ENCODE measurements at places on chromosomes 1 and 21. TPM values are rescaled to one million over a fixed set of nuclear protein-coding genes. Genes with fewer than 3 reads are reported as not detected.

- H3K36me3 ChIP-seq = no peaks in the 10 kb centered on the region
- H3K27me3 ChIP-seq = no peaks in the 10 kb centered on the region
- H3K27ac ChIP-seq = no peak overlapping the region
- H3K4me1 ChIP-seq = no peaks in the 10 kb centered on the region
- DNase-seq = no peak
- no peak overlapping the region for H3K4me3 ChIP-seq
These were observed 574.7 kb upstream of the PLXNA2 start for GRCh38 chr1:208818770-208819445.

GRCh38 chr21:16308269-16308668 is 578.5 kb downstream of the USP25 start:
- H3K36me3 ChIP-seq = no peaks in the 10 kb centered on the region
- no peaks in the 10 kb centered on the region for H3K27me3 ChIP-seq
- no peak for DNase-seq
- H3K4me3 ChIP-seq = no peak overlapping the region

The AKNAD1 gene
- total RNA-seq = not detected

The ATF3 gene
- 25.8 TPM for total RNA-seq

The CLDN19 gene
- not detected for total RNA-seq

The PGLYRP3 gene
- not detected for total RNA-seq

DNA sequence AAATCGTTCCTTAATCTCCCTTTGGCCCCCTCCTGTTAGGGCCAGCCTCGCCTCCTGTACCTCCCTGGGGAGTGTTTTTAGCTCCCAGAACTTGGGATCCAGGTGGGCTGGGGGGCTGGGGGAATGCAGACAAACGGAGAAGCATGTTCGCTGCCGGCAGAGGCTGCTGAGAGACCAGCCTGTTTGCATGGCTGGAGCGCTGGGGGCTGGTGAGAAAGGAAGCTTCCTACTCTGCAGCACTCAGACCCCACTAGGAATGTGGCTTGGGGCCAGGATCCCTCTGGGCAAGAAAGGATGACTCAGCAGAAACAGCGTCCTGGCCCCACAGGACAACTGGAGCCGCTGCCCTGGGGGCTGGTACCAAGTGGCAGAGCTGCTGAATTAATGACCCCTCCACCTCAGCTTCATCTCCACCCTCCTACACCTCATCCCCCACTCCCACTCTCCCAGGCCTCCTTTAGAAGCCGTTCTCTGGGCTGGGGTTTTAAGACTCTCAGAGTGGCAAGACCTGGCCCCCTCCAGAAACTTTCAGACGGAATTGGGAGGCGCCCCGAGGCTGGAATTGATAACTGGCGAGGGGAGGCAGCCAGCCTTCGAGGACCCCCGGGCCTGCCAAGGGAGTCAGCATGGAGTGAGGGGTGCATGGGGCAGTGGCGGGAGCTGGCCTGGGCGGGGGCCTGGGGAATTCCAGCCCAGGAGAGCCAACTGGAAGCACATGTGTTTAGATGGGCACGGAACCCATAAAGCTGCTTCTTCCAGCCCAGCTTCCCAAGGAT is 28.5 kb upstream of the EPS8L3 start:
- H3K4me1 ChIP-seq = no peaks in the 10 kb centered on the region
- peak; percentile 72 for DNase-seq
- H3K36me3 ChIP-seq = no peaks in the 10 kb centered on the region
- no peaks in the 10 kb centered on the region for H3K27me3 ChIP-seq
- no peak overlapping the region for H3K27ac ChIP-seq

DNA sequence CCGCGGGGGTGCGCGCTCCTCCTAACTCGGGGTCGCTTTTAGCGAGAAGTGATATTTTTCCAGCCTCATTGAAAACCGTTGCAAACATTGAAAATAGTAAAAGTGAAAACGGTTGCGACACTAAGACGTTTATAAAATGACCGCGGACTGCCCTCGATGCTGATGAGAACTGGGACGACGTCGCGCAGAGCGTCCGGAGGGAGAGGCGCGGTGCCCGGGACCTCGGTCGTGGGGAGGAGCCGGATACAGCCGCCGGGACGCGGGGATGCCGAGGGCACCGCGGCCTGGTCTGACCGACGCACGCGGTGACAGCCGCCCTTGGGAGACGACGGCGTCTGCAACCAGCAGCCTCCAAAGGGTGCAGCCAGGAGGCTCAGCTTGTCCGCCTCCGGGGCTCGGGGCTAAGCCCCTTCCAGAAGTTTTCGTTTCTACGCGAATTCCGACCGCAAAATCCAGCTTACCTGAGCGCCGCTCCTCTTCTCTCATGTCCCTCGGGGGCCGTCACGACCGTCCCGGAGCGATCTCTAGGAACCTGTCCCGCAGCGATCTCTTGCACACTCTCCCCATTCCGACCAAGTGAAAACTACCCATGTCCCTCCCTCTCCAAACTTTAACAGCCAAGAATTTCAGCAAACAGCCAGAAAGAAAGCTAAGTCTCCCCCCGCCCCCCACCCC is 144.4 kb upstream of the ETS2 start:
- peak; percentile 35 for DNase-seq
- no peaks in the 10 kb centered on the region for H3K36me3 ChIP-seq
- H3K4me1 ChIP-seq = peaks cover 6% of the 10 kb centered on the region
- H3K27me3 ChIP-seq = peaks cover 3% of the 10 kb centered on the region
